ENCODE measurements at places on chromosomes 1 and 21.
A peak's percentile ranks its signal among the peaks of the same experiment; 100 is the strongest.

- no peak for DNase-seq
Measured at GRCh38 chr1:70553567-70553956, 142.5 kb downstream of the CTH start.

- no peak for DNase-seq
Measured at GRCh38 chr1:181032535-181032934, 1.2 kb upstream of the MR1 start.

- no peak for DNase-seq
Measured at GRCh38 chr1:156884560-156885184, 8.8 kb upstream of the PEAR1 start.

GRCh38 chr1:110542725-110543124 is 23.8 kb upstream of the KCNA10 start:
- peak; percentile 16 for DNase-seq

- peak; percentile 19 for DNase-seq
Measured at GRCh38 chr1:2300004-2300771, 72.1 kb downstream of the SKI start.

GRCh38 chr1:106554294-106554693 is 502.2 kb upstream of the PRMT6 start:
- DNase-seq: no peak

- no peak for DNase-seq
Measured at GRCh38 chr1:47805921-47806361, 191.2 kb downstream of the TRABD2B start.

DNA sequence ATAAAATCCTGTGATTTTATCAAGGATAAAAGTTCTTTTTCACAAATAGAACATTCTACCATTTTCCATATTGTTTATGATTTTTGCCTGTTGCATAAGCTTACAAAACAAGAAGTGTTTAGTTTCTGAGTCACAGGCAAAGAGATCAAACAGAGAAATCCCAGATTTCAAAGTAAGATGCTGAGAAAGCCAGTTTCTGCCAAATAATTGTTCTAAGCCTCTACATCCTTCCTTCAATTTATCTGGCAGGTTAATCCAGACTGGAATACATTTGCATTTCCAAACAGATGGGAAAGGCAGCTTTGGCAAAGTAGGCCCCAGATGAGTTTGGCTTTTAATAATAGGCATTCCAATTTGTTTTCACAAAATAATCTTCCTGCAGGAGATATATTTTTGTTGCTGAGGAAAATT is 2.5 kb downstream of the SLC1A7 start:
- DNase-seq: no peak

DNA sequence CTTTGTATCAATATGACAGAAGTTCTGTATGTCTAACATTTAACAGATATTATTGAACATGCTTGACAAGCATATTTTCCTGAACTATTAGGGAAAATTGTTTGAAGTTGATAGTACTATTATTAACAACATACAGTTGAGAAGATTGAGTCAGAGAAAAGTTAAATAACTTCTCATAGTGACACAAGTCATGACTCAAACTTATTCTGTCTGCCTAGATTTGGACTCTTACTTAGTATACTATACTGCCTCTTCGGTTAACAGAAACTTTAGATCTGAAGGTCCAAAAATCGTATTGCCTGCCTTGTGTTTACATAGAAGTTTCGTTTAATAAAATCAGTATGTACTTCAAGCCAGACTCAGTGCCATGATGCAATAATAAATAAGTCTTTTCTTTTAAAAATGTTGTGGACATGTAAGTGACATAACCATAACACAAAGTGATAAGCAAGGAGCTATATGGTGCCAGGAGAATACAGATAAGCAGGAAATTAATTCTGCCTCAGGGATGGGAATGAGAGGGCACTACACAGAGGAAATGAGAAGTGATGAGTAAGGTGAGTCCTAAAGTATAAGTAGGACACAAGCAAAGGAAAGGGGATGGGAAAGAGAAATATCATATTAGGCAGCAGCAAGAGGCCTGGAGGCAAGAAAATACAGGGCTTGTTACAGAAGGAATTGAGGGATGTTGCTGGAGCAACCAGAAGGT is 48.1 kb downstream of the LHX9 start:
- no peak for DNase-seq

DNA sequence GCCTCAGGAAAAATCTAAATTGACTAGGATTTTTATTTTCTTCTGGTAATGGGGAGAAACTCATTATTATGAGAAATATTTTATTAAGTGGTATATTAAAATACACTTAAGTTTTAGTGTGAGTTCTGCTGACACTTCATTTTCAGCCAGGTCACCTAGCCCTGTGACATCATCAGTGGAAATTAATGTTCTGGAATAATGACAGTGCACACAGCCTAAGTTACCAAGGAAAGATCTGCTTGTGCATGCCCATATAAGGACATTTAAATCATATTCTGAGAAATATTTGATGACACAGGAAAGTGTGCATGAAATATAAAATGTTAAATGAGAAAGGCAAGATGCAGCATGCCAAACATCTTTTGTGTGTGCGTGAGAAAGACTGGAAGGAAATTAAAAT is 102.0 kb downstream of the KIF14 start:
- no peak for DNase-seq

GRCh38 chr1:27528818-27529703 is 39.1 kb upstream of the WASF2 start:
- peak; percentile 93 for DNase-seq

DNA sequence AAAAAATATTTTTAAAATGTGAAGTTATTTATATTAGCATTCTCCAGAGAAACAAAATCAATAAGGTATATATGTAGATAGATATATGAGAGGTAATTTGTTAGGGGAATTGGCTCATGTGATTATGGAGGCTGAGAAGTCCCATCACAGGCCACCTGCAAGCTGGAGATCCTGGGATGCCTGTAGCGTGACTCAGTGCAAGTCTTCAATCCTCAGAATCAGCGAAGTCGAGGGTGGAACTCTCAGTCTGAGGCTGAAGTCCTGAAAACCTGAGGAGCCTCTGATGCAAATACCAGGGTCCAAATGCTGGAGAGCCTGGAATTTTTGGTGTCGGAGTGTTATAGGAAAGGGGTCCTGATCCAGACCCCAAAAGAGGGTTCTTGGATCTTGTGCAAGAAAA is 658.5 kb downstream of the USP25 start:
- DNase-seq: no peak

DNA sequence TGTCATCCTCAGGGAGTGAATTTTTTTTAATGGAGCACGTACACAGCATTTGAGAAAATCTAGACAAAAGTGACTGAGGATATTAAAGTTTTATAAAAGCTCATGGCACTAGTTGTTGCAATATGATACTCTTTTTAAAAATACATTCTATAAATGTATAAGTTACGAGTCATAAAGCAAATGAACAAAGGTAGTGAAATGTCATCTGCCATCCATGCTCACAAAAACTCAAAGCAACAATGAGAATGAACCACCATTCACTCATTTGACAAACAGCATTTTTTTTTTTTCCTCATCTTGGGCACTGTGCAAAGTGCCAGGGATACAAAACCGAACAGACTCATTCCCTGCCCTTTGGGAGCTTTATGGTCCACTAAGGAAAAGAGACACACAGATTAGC is 38.7 kb downstream of the GPR137B start:
- no peak for DNase-seq

DNA sequence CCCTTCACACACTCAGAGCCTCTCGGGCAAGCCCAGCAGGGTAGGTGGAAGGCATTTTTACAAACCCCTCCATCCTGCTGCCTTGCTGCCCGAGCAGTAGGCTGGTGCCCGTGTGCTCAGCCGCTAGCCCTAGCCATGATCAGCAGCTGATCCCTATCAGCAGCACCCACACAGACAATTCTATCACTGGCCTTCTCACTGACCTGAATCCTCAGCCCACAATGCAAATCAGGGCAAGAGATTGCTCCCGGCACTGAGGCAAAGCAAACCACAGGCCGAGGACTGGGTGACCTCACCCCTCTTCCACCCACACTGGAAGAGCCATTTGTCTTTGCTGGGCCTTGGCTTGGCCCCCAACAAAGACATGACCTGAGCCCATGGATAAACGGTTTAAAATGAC is 895 bp upstream of the PDZK1 start:
- DNase-seq: no peak

DNA sequence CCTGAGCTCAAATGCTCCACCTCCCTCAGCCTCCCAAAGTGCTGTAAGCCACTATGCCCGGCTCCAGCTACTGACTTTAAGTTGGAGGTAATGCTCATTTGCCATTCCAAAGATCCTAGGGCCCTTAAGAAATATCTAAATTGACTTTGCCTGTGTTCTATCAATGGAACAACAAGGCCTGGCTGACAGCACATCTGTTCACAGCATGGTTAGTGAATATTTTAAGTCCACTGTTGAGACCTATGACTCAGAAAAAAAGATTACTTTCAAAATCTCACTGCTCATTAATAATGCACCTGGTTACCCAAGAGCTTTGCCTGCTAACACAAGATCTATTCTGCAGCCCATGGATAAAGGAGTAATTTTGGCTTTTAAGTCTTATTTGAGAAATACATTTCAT is 3.5 kb upstream of the SSX2IP start:
- no peak for DNase-seq

DNA sequence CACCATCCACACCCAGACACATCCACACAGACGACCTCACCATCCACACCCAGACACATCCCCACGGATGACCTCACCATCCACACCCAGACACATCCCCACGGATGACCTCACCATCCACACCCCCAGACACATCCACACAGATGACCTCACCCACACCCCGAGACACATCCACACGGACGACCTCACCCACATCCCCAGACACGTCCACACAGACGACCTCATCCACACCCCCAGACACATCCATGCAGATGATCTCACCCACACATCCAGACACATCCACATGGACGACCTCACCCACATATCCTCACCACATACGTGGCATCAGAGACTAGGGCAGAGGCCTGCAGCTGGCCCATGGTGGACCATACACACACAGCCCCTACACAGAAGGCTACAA is 14.7 kb upstream of the FABP3 start:
- DNase-seq: no peak

DNA sequence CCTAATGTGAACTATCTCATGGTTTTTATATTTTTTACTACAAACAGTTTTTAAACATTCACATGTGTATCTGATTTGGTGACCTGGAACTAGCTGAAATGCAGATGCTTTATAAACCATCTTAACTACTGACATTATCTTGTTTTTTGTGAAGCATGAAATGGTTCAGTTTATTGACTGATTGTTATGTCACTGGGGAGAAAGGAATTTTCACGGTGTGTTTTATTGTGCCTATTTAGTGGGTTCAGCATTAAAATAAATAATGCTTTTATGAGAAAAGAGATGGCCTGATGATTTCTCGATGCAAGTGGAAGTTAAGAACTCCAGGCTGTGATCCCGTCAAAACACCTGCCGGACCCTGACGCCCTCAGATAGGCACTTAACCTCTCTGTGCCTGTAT is 79.9 kb upstream of the KIF26B start:
- no peak for DNase-seq
